T47D (cell line): ENCODE measurements at places on chromosomes 1 and 21.
A peak's percentile ranks its signal among the peaks of the same experiment; 100 is the strongest.

DNA sequence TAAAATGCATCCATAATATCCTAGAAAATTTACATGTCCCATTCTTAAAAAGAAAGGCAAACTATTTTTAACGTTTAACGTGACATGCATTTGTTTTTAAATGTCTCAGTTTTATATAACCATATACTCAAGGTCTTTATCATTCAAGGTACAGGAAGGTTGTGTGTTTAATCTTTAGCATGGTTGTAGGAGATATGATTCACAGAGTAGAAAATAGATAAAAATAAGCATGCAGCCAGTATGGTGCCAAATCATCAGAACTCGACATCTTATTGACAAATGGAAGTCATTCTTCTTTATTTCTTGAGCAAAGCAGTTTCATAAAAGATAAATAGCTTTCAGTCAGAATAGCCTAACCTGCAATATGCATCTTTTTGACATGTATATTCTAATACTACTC is 51.0 kb downstream of the SAMSN1 start:
- DNase-seq, result no peak

DNA sequence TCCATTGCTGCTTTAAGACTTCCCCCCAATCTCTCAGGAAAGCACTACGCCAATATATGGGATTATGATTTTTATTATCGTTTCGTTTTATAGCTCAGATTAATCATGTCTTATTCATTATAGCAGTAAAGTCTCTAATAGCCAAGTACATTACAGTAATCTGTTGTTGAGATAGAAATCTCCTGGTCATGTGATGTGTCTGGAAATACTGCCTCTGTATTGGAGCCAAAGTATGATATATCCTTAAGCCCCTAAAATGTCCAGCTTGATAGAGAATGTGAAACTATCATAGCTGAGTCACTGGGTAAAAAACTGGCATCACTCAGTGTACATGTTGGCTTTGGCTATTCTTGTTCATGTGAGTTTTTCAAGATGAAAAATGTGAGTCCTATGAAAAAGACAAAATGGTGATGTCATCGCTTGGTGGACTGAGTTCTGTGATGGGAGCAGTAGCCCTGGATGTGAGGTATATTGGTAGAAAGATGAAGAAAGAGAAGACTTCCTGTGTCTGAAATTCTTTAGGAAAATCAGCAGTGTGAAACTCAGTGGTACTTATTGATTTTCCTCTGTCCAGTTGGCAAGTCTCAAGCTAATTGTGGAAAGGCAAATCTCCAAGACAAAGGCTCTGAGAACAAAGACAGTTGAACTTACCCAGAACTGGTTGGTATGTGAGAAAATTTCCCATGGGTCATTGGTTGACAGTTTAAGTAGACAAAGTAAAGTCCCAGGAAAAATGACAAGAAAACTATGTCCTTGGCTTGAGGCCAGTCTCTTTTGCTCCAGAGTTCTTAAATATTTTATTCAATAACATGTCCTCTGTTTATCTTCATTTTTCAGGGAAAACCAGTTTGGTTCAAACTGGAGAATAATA is 76.2 kb downstream of the BRINP2 start:
- no peak for DNase-seq

- DNase-seq, result peak; percentile 67
Observed at GRCh38 chr1:34597877-34598514, 156.9 kb upstream of the GJB5 start.

- DNase-seq, result no peak
Observed at GRCh38 chr1:162903246-162903645, 42.3 kb upstream of the CCDC190 start.

DNA sequence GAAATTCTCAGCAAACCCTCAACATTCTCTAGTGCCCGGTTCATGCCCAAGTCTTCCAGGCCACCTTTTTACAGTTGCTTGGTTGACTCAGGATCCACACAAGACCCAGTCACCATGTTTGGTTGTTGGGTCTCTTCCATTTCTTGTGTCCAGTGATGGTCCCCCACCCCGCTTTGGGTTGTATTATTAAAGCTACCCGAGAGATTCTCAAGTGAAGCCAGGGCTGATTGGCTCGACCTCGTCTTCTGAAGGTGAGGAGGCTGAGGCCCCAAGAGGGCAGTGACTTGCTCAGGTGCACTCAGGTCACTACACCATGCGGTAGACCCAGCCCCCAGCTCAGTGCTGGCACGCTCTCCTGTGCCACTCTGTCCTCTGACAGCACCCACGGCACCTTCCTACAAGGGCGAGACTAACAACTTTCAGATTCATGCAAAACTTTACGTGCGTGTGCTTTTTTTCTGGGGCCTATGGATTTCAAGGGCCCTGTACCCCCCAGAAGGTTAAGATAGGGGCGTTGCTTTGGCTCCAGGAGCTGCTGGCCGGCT is 50.3 kb downstream of the CAPN9 start:
- DNase-seq, result no peak

GRCh38 chr1:20472121-20472520 is 13.9 kb downstream of the CAMK2N1 start:
- no peak for DNase-seq

GRCh38 chr1:29142714-29143113 is 19.0 kb upstream of the TMEM200B start:
- DNase-seq, result no peak

GRCh38 chr21:20856926-20857325 is 141.3 kb upstream of the NCAM2 start:
- no peak for DNase-seq

GRCh38 chr1:240278082-240278481 is 186.4 kb downstream of the FMN2 start:
- DNase-seq, result no peak

DNA sequence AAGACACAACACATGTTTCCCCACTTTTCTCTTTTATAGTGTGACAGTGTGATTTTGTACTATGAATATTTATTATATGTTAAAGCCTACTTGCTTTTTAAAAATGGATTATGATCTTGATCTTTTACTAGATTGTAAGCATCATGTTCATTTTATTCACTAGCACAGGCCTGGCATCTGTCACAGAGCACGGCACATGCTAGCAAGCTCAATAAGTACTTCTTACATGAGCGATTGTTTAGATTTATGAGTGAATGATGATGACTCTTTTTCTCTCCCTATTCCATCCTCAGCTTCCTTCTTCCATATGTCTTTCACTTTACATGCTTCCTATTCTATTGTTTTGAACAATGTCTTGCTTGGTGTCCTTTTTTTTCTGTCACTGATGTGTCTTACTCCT is 1454.1 kb downstream of the MRPL39 start:
- no peak for DNase-seq

GRCh38 chr1:184051485-184052193 is at the start of gene TSEN15:
Gene TSEN15 (plus strand): TSS chr1:184051730. CDS start chr1:184051756, 26 bp downstream.
- DNase-seq, result peak; percentile 84

- DNase-seq, result no peak
Observed at GRCh38 chr21:38721958-38722357, 83.8 kb upstream of the ETS2 start.

DNA sequence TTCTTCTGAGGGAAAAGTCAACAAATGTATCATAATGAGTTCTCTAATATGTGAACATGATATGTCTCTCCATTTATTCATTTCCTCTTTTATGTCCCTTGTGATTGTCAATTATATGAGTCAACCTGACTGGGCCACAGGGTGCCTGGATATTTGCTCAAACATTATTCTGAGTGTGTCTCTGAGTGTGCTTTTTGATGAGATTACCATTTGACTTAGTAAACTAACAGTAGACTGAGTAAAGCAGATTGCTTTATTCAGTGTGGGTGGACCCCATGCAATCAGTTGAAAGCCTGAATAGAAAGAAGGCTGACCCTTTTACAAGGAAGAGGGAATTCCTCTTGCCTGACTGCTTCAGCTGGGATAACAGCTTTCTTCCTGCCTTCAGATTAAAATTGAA is 142.6 kb downstream of the SLC35F3 start:
- no peak for DNase-seq

GRCh38 chr1:58815069-58815685 is 31.3 kb upstream of the JUN start:
- DNase-seq, result peak; percentile 47
